NCI-H1092 (cell line): ENCODE measurements at places on chromosomes 7 and 10.

- no peak for DNase-seq
Measured at GRCh38 chr10:26746061-26746460, 48.6 kb downstream of the PDSS1 start.

DNA sequence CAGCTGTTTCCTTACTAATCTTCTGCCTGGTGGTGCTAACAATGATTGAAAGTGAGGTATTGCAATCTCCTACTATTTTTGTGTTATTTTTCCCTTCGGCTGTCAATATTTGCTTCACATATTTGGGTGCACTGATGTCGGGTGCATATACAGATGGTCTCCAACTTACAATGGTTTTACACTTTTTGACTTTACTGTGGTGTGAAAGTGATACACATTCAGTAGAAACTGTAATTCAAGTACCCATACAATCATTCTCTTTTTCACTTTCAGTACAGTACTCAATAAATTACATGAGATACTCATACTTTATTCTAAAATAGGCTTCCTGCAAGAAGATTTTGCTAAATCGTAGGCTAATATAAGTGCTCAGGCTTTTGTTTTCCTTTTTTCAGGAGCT is 73.2 kb downstream of the RNF216 start:
- DNase-seq: no peak

- DNase-seq: no peak
Measured at GRCh38 chr10:121015916-121016315, 164.8 kb downstream of the WDR11 start.

DNA sequence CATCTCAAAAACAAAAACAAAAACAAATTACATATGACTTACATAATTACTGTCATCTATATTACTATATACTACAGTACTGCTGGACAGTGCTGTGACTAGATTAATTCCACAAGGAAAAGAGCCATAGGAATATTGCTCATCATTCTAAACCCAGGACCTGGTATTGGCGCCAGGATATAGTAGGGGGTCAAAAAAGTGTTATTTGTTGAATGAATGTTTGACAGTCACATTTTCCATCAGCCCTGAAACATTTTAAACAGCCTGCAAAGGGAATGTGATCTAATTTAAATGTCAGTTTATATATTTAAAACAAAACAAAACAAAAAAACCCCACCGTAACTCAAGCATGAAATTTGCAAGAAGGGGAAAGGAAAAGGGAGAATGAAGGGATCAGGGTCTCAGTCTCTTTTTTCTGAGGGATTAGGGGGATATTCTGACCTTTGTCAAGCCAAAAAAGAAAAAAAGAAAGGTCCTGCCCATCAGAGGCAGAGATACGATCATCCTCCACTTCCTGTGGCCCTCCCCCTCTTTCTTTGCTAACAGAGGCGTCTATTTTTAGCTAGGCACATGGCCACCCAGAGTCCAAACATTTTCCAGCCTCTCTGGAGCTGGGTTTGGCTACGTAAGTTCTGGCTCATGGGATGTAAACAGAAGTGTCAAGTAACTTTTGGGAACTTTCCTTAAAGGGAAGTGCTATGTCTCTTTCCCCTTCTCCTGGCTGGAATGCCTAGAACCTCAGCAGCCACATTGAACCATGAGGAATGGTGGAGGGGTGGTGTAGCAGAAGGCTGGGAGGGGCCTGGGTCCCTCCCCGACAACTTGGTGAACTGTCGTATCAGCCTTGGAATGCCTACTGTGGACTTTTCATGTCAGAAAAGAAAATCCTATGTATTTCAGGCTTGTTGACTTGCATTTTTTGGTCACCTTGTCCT is 44.6 kb upstream of the DLG5 start:
- no peak for DNase-seq

- no peak for DNase-seq
Measured at GRCh38 chr10:124222988-124223710, 129.8 kb upstream of the CHST15 start.

- no peak for DNase-seq
Measured at GRCh38 chr10:123496996-123497660, 169.0 kb upstream of the GPR26 start.

DNA sequence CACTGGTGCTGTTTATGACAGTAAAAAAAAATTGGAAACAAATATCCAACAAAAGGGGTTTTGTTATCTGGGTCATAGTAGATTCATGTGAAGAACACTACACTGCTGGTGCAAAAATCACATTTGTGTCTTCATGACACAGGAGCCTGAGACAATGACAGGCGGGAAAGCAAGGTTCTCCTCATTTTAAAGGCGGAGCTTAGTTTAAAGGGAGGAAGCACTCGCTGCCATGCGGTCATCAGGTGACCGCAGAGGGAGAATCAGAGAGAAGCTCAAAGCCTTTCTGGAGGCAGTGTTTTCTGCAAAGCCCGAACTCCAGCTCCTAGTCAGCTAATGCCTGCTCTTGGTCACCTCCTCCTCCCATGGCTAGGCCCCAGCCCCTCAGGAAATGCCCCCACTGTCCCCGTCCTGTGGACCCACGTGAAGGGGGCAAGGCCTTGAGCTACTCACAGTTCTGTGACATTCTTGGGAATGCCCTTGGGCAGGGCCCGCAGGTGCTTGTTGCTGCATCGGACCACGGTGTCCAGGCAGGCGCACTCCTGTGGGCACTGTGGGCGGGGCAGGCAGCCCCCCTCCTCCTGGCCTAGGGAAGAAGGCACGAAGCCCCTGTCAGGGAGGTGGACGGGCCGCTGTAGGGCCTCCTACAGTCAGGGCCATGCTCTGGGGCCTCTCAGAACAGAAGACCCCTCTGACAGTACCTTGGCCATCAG is 146.1 kb downstream of the SLIT1 start:
- no peak for DNase-seq

DNA sequence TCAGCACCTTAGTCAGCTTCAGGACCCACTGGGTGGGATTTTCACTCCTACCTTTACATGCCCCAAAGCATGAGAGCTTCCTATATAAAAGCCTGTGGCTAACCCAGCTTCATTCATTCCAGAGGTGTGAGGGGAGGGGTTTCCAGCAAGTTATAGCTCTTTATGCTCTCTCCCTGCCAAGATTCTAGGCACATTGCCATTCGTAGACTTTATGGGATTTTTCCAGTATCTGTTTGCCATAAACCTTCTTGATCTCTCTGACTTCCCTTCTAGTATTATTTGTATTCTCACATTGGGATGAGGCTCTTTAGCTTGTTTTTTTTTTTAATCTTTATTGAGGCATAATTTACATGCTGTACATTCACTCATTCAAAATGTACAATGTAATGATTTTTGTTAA is 67.5 kb downstream of the POU6F2 start:
- DNase-seq: no peak

DNA sequence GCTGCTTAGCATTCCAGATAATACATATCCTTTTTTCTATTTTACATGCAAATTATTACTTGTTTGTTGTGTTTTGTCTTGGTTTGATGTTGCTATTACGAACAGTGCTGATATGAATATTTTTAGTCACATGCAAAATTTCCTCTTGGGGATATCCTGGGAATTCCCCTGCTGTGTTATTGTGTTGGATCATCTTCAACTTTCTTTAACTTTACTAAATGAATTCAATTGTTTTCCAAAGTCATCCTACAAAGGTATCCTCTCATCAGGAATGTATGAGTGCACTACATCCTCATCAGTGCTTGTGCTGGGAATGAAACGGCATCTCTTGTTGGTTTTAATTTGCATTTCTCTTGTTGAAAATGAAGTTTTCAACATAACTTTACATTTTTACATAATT is 87.1 kb downstream of the AASS start:
- DNase-seq: no peak

DNA sequence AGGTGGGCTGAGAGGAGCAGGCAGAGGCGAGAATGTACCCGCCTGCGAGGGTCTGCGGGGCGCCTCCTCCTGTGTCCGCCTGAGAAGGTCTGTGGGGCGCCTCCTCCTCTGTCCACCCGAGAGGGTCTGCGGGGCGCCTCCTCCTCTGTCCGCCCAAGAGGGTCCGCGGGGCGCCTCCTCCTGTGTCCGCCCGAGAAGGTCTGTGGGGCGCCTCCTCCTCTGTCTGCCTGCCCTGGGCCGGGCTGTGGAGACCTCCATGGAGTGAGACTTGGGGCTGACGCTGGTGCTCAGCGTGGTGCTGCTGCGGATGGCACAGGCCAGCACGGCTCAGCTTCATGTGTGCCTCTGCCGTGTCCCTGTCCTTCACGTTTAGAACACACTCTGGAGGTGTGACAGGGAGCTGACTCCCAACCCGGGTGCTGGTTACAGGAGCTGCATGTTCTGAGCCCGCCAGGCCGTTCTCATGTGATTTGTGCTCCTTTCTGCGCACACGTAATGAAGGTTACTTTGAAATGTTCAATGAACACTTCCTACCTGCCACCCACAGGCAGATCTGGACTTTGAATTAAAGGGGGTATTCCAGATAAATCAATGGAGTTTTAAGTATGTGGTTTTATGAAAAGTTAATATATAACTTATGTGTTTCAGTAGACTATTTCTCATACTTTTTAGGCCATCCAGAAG is 20.5 kb upstream of the GET4 start:
- DNase-seq: no peak

- no peak for DNase-seq
Measured at GRCh38 chr10:117892681-117893220, 154.0 kb downstream of the RAB11FIP2 start.

- no peak for DNase-seq
Measured at GRCh38 chr10:25048450-25048849, 32.0 kb downstream of the THNSL1 start.

DNA sequence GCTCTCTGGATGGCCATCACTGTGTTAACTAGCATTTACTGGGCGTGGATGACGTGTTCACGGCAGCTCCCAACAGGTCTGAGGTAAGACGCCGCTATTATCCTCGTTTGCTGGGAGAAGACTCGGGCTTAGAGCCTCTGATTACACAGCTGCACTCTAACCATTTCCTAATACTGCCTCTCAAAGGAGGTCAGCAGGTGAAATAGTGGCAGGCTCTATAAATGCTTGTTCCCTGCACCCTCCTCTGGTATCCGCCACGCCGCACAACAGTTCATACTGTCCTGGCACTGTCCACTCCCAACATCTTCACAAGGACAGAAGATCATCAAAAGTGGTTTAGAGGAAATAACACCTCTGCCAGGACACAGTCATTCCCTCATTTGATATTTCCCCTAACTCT is 28.3 kb downstream of the HIPK2 start:
- peak; percentile 68 for DNase-seq

- no peak for DNase-seq
Measured at GRCh38 chr7:68873616-68874015, 724.7 kb upstream of the AUTS2 start.

DNA sequence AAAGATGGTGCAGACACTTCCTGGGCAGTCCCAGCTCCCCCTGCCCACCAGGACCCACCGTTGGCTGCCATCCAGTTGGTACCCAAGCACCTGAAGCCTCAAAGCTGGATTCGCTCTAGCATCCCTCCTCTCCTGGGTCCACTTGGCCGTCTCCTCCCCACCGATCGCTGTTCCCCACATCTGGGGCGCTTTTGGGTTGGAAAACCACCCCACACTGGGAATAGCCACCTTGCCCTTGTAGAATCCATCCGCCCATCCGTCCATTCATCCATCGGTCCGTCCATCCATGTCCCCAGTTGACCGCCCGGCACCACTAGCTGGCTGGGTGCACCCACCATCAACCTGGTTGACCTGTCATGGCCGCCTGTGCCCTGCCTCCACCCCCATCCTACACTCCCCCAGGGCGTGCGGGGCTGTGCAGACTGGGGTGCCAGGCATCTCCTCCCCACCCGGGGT is 14.5 kb upstream of the LIMK1 start:
- DNase-seq: no peak

DNA sequence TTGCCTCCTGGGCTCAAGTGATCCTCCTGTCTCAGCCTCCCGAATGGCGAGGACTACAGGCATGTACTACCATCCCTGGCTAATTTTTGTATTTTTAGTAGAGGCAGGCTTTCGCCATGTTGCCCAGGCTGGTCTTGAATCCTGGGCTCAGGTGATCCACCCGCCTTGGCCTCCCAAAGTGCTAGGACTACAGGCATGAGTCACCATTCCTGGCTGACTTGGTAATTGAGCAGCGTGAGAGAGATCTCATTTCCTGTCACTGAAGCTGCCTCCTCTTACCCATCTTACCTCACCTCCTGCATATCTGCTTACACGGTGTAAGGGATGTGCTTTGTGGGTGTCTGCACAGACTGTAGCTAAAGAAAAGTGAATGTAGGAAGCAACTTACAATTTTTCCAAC is 9.7 kb downstream of the IFIT3 start:
- DNase-seq: no peak

DNA sequence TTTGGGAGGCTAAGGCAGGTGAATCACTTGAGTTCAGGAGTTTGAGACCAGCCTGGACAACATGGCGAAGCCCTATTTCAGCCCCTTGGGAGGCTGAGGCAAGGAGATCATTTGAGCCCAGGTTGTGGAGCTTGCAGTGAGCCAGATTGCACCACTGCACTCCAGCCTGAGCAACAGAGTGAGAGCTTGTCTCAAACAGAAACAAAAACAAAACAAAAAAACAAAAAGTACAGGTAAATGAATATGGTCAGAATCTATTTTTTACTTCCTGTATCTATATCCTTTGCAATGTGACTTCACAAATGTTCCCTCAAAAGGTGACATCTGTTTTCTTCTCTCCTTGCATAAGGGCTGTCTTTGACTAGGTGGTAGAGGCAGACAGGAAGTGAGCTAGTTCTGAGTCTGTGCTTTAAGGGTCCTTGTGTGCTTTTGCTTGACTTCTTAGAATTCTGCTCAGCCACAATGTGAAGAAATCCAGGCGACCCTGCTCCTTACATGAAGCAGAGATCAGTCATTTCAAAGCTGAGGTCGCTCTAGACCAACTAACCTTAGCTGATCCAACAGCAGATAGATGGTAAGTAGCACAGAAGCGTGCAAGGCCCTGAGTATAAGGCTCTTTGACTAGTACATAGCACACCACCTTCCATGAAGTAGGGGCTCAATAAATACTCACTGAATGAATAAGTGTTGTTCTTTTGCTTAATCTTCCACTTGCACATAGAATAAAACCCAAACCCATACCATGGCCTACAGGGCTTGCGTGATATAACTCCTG is 423.2 kb upstream of the PCDH15 start:
- no peak for DNase-seq

- DNase-seq: no peak
Measured at GRCh38 chr10:1264001-1264400, 207.8 kb downstream of the WDR37 start.

DNA sequence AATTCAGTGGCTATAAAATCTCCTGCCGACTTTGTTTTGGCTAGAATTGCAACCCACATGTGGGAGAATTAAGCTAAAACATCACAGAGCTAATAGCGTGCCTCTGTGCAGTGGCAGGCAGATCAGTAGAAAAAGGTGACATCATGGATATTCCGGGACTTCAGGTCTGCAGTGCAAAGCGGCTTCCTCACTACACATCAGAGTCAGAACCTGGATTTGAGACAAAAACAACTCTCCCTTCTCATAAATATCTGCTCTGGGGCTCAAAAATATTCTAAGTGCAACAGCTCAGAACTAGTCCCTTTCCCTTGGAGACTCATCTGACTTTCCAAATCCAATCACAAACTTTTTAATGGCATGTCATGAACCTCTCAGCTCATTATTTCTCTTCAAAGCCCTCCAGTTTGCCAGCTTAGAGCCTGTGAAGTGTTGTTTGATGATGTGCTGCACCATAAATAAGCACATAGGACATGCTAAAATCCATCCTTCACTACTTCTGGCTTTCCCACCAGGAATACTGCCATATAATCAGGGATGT is 337.1 kb downstream of the RNLS start:
- no peak for DNase-seq
